Thymus (tissue), 14 donors: ENCODE measurements at places on chromosomes 3 and 15. TPM values are rescaled to one million over a fixed set of nuclear protein-coding genes. Genes with fewer than 3 reads are reported as not detected.

Gene DGKG
- polyA plus RNA-seq: 1.1 TPM

Gene MELTF
- 3.2 TPM for polyA plus RNA-seq

Gene CFAP100
- polyA plus RNA-seq: 0.11 TPM

Gene ITIH1
- 3.4 TPM for polyA plus RNA-seq

Gene MKRN2OS
- polyA plus RNA-seq: 0.78 TPM
